ENCODE measurements at places on chromosomes 5 and 9. TPM values are rescaled to one million over a fixed set of nuclear protein-coding genes. Genes with fewer than 3 reads are reported as not detected.

HRCT1 gene
- total RNA-seq = not detected

- DNase-seq = no peak
Observed at GRCh38 chr5:172877466-172878260, 43.6 kb downstream of the ERGIC1 start.

DNA sequence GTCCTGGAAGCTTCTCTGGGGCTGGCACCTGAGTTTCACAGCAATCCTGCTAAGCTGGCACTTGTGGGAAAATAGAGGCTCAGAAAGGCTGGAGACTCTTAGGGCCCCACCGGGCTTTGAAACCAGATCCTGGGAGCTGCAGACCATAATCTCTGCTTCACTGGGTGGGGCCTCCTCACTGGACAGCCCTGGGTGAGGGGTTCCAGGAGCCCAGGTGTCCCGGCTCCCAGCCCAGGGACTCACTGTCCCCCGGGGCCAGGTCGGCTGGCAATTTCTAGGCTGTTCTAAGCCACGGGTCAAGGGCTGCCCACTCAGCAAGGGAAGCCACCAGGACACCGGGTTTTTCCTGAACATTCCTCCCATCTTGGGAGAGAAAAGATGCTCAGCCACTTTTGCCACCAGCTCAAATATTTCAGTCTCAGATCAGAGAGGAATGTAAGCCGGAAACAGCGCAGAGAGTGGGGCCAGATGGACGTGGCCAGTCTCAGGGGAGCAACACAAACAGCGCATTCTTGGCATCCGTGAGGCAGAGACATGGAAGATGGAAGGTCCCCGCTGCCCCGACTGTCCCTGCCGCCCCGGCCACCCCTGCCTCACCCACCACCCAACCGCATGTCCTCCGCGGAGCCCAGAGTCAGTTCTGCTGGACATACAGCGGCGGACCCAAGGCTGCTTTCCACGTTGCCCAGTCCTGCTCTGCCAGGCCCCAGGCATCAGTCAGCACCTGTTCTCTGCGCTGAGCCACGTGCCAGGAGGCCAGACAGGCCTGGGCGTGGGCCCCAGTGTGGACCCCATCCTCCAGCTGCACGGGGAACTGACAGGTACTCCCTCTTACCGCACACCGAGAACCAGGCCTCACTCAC, 72.6 kb downstream of the VAV2 start:
- DNase-seq = peak; percentile 55

- DNase-seq = no peak
Observed at GRCh38 chr9:28774433-28775235, 1201.4 kb upstream of the C9orf72 start.

DNA sequence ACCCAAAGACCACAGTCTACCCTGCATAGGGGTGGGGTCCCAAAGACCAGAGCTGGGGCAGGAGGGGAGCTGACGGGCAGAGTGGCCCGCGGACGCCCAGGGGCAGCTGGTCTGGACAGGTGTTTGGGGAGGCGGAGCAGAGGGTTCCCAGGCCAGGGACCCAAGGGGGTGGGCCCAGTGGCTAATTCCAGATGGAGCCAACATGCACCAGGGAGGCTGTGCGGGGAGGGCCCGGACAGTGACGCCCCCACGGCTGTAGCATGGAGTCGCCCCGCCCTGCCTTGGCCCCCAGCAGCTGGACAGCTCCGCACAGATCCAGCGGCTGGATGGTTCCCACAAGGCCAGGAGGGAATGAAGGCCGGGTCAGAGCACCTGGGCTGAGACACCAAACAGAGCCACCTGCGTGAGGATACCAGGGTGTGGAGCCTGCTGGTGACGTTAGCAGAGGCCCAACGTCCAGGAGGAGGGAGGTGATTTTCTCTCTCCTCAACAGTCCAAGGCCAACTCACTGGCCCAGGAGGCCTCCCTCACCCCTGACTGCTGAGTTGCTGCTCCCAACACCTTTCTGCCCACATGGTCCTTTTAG, 55.3 kb upstream of the EGFL7 start:
- DNase-seq = no peak

- no peak for DNase-seq
Observed at GRCh38 chr5:180642181-180642775, 7.1 kb downstream of the FLT4 start.

- DNase-seq = no peak
Observed at GRCh38 chr5:80540691-80541090, 29.4 kb downstream of the ANKRD34B start.

GRCh38 chr9:118336250-118336942, 632.2 kb downstream of the TLR4 start:
- no peak for DNase-seq

- no peak for DNase-seq
Observed at GRCh38 chr5:59799668-59800346, 93.7 kb downstream of the PDE4D start.

- no peak for DNase-seq
Observed at GRCh38 chr9:123686131-123686828, 243.6 kb downstream of the DENND1A start.
